ENCODE measurements at places on chromosomes 13 and 19.

- DNase-seq, result no peak
Observed at GRCh38 chr13:85473144-85473543, 326.1 kb downstream of the SLITRK6 start.

- DNase-seq, result no peak
Observed at GRCh38 chr13:94480672-94481145, 1.2 kb upstream of the DCT start.

DNA sequence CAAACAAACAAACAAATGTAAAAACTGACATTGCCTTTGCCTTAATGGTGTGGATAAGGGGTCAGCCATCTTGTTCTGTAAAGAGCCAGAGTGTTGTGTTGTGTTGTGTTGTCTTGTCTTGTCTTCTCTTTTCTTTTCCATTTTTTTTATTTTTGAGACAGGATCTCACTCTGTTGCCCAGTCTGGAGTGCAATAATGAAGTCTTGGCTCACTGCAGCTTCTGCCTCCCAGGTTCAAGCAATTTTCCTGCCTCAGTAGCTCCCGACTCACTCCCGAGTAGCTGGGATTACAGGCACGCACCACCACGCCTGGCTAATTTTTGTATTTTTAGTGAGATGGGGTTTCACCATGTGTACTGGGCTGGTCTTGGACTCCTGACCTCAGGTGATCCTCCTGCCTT is 27.8 kb downstream of the TIMM13 start:
- no peak for DNase-seq

GRCh38 chr19:44602081-44602480 is 11.3 kb upstream of the IGSF23 start:
- no peak for DNase-seq

DNA sequence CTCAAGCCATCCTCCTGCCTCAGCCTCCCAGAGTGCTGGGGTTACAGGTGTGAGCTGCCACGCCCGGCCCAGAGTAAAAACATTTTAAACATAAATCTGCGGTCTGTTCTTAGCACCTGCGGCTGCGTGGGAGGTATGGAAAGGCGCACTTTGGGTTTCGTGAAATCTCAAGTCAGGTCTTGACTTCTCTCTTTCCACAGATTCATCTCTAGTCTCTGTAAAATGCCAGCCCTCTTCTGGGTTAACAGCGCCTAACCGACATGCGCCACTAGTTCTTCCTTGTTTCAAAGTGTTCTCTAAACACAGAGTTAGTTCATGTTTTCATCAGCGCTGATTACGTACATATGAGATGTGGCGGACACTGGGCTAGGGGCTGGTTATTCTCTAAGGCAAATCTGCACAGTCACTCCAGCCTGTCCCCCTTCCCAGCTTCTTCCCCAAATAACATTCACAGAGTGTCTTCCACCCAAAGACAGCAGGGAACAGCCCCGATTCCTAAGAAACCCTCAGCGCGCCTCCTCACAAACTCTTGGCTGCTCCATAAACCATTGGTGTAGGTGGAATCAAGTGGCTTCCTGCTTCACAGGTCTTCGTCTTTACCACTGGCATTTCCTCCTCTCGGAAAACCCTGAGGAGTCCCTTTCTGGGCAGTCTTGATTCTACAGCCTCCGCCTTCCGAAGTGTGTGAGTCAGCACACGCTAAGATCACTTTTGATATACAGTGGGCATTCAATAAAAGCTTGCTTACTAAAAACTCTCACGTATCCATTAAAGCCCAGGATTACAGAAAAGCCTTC is 1.4 kb downstream of the PARP4 start:
- no peak for DNase-seq

DNA sequence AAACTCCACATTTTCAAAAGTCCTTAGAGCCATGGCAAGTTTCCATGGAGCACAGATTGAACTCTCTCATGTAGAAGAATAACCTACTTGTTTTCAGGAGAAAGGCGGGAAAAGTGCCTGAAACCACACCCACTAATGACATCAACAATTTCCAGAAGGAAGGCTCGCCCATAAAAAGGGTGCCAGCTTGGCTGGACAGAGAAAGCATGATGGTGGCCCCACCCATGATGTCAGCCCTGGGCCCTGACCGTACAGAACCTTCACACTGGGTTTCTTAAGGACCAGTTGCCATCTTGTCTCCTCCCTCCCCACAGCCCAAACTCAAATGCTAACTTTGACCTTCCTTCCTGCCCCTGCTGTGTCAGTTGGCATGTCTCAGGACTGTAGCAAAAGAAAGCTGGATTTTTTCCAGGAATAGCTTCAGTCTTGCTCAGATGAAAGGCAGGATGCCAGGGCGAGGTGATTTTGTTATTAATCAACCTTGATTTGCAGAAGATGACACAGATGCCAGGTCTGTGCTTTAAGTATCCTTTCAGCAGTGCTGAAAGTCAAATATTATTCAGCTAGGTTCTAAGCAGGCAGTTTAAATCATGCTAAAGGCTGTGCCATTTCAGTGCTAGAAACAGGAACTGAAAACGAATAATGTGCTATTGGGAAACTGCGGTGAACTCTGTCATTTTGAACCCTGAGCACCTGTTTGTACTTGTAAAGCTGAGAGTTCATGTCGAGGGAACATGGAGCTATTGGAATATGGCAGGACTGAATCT is 89.5 kb upstream of the RFC3 start:
- no peak for DNase-seq

DNA sequence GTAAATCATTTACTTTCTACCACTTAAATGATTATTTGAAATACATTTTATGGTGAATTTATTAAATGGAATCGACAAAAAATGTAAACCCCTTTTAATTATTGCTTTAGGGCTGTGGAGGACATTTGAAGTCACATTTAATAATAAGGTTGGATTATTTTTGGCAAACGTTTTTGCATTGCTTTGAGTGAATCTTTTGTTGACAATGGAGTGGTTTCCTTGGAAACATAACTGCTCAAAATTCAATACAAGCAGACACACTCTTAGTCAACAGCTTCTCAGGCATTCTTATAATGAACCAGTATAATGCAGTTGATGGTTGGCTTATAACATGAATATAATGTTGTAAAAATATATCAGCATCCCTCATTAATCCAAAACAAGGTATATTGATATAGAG is 104.7 kb downstream of the DCLK1 start:
- no peak for DNase-seq

GRCh38 chr13:76516013-76516412 is 370.2 kb downstream of the KCTD12 start:
- DNase-seq, result no peak

- no peak for DNase-seq
Observed at GRCh38 chr13:75049735-75050335, 432.1 kb downstream of the TBC1D4 start.

- DNase-seq, result no peak
Observed at GRCh38 chr13:46982856-46983582, 86.2 kb upstream of the HTR2A start.

DNA sequence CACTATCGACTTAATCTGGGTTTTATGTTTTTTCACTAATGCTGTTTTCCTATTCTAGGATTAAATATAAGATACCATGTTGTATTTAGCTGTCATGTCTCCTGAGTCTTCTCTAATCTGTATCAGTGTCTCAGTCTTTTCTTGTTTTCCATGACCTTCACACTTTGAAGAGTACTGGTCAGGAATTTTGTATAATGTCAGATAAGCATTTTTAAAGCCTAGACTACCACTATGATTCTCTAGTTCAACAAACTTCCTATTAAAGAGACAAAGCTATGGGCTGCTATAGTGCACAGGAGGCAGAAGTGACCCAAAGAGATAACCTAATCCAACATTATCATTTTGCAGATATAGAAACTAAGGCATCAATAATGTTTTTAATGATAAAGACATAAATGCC is 63.0 kb upstream of the ZDHHC20 start:
- no peak for DNase-seq

DNA sequence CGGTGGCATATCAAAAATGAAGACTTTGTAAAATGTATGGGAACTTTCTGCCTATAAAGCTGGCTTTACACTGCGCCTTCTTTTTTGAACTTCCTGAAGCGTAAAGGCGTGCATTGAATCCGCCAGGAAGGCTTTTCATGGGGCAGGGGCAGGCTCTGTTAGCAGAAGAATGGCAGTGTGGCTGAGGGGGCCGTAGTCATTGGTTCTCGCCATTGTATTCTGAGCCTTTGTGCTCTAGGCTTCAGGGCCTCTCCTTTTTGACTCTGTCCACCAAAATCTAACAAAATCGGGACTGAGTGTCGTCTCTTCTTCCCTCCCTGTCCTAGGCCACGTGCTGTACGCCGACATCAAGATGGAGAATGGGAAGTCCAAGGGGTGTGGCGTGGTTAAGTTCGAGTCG is 14.1 kb downstream of the PRAM1 start:
- no peak for DNase-seq

All from nephron progenitor cell (in vitro differentiated cells).